AG20443 (cell line): ENCODE measurements at places on chromosomes 7 and 10.

DNA sequence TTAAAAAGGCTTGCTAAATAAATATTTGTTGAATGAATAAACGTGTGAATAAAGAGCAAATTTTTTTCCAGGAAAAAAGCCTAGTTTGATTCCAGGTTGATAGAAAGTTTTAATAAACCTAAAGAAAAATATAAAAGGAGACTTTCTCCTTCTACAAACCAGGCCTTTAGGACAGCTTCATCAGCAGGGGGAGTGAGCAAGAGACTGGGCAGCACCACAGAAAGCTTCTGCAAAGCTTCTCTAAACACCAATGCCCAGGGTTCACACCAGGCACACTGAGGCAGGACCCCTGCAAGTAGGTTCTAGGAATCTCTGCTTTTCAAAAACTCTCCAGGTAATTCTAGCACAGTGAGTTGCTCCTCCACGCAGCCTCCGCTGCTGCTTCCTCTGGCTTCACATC lies 66.4 kb upstream of the SEC61G start:
- DNase-seq, result no peak

GRCh38 chr7:135195968-135196629 lies 15.2 kb downstream of the WDR91 start:
- DNase-seq, result no peak

GRCh38 chr7:27091941-27092818 lies 3.6 kb downstream of the HOXA1 start:
- no peak for DNase-seq

GRCh38 chr7:119482671-119483070 lies 790.3 kb upstream of the KCND2 start:
- DNase-seq, result no peak

DNA sequence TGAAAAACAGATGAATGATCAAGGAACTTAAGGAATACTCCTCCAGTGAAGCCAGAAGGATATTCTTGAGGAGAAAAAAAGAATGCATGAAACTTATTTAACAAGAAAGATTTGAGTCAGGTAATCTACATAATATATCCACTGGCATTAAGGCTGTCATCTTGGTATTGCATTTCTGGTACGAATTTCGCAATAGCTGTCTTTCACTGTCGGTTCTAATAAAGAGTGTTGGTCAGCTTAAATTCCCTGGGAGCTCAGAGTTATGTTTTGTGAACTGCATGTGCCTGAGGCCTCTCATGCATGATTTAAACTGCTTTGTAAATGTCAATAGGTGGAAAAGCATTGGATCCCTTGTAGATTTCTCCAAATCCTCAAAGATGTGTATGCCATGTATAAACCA lies 565.3 kb upstream of the GALNT17 start:
- DNase-seq, result no peak

DNA sequence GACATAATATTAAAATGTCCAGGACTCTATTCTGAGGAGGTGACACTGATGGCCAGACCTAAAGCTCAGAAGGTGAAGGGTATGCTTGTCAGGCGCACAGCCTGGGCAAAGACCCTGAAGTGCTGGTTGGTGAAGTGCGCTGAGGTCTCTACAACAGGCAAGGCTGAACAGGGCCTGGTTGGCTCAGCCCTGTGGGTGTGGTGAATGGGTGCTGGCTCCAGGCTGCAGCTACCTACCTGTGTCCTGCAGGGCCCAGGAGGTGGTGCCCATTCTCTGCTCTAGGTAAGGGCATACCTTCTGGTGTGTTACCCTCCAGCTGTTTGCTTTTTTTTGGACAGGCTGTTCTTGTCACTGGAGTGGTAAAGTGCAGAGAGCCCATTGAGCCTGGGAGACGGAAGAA lies 85.1 kb downstream of the RAMP3 start:
- DNase-seq, result no peak

DNA sequence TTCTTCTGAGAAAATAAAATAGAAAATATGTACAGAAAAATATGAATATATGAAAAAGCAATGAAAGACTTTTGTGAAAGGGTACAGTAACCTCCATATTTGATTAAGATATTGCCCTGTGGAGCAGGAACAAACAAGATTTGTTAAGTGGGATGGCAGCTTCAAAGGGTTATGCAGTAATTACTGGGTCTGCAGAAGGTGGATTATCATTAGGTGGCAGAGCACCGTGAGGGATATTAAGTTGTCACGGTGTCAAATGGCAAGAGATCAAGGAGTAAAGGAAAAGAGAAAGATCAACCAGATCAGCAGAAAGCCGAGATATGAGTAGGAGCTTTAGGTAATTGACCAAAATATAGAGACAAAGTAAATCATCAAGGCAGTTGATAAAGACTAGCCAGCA lies 44.1 kb downstream of the DGKB start:
- no peak for DNase-seq

- DNase-seq, result no peak
These were observed 73.7 kb downstream of the FOXL3 start for GRCh38 chr7:363626-364025.

DNA sequence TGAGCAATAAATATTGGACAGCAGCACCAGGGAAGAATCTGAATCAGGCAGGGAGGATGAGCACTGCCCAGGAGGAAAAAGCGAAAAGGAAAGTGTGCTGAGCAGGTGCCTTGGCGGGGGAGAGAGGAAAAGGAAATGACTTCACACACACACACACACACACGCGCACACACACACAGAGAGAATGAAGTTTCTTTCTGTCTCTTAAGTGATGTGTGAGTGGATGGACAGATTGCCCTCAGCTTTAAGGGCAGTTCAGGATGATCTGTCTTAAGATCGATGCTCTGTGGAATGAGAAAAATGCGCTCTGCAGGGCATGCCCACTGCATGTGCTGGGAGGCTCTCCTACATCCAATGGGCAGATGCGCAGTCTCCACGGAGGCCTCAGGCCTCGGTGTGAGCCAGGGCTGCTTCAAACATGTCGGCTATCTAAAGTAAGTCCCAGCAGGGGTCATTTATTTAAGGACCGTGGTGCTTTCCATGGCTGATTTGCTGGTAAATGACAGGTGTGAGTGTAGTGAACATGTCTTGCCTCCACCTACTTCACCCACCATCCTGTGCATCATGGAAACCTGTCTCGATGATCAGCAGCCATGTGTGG lies 2.5 kb upstream of the ACBD5 start:
- peak; percentile 56 for DNase-seq

- peak; percentile 63 for DNase-seq
These were observed 909 bp upstream of the CC2D2B start for GRCh38 chr10:95906677-95907455.

DNA sequence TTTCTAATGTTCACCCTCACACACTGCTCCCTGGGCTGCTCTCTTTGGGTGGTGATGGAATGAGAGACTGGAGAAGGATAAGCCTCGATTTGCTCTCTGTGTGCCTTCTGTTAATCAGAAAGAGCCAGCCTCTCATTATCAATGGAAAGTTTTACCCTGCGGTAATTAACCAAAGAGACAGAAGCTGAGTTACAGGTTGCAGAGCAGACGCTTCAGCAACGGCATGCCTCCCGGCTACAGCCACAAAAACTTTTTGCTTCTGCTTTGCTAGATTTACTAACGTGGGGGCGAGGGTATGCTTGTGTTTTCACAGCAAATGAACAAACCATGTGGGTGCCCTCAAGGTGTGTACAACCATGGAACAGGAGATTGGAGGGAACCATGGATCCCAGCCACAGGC lies 18.0 kb downstream of the GIMAP4 start:
- no peak for DNase-seq

- no peak for DNase-seq
These were observed 40.4 kb downstream of the CAMK2B start for GRCh38 chr7:44284881-44285541.

DNA sequence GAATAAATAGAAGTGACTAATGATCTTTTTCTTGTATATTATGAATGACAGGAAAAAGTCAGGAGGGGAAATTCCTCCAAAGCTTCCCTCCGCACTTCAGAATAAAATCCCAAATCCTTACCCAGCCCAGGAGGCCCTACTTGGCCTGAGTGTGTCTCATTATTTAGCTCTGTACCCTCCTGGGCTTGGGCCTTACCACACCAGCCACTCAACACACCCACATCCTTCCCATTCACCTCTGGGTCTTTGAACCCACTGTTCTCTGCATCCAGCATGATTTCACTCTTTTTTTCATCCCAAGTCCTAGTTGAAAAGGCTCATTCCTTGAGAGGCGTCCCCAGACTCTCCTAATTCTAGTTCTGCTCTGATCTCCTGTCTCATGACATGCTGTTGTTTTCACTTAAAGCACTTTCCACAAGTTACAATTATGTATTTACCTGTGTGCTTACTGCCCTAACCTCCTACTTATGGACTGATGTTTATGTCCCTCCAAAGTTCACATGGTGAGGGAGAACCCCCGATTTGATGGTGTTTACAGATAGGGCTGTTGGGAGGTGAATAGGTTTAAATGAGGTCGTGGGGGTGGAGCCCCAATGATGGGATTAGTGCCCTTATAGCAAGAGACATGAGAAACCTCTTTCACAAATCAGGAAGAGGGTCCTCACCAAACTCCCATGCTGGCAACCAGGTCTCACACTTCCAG lies 6.4 kb downstream of the NOD1 start:
- no peak for DNase-seq

GRCh38 chr10:88987243-88987725 lies 3.3 kb upstream of the FAS start:
- no peak for DNase-seq

DNA sequence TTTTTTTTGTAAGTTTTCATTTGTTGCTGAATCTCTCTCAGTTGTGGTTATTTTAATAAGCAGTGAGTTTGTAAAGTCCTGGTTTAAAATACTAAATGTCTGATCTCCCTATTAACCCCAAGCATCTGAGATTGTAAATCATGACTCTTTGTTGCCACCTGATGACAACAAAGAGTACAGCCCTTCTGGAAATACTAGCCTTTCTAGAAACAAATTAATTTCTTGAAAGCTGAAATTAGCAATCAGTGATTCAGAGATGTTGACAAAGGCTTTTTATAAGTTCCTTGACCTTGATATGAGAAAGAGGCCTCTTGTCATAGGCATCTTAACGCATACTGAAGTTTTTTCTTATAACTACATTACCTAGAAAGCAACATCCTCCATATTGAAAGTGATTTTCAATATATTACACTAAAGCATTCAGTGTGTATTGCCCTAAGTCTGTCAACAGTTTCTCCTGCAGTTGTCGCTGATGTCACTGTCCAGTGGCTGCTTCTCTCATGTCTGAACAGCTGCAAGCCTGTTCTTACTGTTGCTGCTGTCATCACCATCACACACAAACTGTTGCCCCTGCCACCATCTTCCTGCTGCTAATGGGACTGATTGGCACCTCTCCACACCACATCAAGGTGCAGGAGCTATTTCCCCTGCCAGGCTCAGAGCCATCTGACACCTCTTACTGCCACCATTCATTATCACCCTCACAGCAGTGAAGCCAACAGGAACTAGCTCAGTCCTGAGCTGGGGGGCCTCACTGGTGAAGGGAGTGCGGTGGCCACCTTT lies 95.1 kb upstream of the LRGUK start:
- DNase-seq, result no peak

DNA sequence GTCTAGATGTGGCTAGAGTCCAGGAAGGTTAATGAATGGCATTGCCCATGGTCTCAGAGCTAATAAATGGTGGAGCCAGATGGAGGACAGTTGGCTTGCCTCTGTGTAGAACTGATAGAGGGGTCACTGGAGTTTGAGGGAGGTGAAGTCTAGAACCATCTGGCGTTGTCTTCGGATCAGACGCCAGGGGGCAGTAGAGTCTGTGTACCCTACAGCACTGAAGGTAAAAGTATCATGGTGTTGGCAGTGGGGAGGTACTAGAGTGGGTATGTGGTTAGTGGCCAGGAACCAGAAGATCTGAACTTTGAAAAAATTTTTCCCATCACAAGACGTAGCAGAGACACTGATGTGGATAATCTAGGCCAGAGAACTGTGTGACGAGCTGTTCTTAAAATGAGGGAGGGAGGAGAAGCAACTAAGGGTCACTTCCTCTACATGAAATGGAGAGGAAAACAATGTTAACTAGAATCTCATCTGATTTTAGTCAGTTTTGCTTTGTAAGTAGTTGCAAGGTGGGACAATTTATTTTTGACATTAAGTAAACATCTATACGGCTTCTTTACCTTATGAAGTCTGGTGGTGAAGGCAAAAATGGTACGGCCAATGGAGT lies 227.9 kb upstream of the PRSS58 start:
- peak; percentile 21 for DNase-seq

- no peak for DNase-seq
These were observed 591.3 kb upstream of the GALNT17 start for GRCh38 chr7:70540641-70541040.

DNA sequence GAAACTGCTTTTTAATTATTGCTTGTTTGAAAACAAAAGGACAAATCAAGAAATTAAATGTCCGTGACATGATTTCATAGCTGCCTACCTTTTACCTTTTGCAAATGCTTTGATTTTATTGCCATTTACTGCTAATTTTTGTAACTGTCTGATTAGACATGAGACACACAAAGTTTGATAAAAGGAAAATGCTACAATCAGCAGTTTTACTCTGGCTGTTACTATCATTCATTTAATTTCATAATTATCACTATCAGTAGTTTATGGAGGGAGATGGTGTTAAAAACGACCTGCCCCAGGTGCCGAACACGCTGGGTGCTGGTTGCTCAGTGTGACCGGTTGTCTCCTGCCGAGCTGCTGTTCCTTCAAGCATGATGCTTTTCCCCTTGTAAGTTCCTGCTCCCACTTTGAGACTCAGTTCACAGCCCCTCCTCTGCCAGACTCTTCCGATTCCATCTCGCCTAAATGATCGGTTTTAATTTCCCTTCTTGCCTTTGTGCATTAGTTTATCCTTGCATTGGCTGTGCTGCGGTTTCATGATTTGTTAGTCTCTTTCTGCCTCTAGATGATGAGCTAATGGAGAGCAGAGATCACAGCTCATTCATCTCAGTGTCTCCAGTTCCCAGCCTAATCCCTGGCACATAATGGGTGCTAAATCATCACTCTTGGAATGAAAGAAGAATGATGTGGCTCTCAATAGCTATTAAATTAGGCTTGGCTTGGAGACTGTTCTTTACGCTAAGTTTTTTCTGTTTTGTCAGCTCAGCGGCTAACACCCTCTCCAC lies 110.6 kb downstream of the PFKFB3 start:
- DNase-seq, result no peak

DNA sequence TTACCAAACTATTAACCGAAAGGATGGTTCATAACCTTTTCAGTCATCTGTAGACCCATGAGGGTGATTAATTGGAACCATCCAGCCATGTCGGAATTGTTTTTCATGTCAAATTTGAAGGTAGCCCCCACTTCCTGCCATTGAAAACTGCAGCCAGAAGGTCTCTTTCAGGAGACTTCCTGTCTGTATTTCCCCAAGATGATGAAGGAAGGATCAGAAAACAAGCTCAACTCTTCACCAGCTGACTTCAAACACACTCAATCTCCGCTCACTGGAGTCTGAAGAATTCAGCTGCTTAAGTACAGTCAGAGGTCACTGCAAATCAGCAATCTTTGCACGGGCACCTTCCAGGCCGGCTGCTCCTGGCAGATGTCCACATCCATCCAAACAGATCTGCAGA lies 291.7 kb upstream of the NPVF start:
- no peak for DNase-seq

DNA sequence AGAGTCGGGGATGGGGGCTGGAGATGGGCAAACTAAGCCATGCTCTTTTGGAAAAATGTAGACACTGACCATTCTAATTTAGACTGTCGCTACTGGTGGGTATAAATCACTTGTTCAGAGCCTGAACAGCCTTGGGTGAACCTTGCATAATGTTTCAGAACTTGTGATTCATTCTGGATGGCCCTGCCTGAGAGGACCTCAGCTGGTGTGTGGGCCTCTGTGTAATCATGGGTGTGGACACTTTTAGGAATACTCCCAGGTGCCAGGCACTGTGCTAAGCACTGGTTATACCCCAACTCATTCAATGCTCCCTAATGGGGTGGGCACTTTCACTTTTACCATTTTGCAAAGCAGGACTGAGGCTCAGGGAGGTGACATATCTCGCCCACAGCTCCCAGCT lies 26.8 kb upstream of the TM9SF3 start:
- DNase-seq, result peak; percentile 58
